ENCODE measurements at places on chromosomes 13 and 19.

- DNase-seq, result no peak
Observed at GRCh38 chr19:43581467-43581866, 5.9 kb downstream of the PINLYP start.

DNA sequence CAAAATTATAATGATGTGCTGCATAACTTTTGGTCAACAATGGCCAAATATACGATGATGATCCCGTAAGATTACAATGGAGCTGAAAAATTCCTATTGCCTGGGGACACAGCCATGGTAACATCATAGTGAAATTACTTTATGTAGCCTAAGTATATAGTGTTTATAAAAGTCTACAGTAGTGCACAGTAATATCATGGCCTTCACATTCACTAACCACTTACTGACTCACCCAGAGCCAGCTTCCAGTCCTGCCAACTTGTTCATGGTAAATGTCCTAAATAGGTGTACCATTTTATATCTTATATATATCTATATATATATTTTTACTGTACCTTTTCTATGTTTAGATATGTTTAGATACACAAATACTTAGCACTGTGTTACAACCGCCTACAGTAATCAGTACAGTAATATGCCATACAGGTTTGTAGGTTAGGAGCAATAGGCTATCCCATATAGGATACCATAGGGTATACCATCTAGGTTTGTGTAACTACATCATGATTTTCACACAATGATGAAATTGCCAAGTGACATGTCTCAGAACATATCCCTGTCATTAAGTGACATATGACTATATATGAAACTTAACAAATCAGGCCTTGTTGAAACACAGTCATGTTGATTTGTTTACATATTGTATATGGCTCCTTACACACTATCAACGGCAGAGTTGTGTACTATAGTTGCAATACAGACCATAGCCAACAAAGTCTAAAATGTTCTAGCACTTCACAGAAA is 23.7 kb downstream of the DIS3 start:
- no peak for DNase-seq

DNA sequence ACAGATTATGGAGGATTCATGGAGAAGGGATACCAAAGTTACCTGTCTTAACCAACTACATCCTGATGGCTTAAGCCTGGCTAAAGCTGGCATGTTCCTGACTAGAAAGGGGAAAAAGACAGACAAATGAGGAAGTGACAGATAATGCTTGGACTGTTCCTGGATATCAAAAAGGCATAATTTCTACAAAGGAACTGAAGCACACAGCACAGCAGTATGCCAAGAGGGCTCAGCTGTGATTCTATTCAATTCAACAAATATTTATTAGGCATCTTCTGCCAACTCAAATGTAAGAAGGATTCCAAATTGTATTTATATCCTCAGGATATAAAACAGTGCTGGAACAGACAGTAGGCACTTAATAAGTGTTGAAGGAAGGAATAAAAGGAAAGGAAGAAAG is 59.5 kb downstream of the KLF12 start:
- no peak for DNase-seq

GRCh38 chr19:30446850-30447552 is 74.8 kb downstream of the ZNF536 start:
- DNase-seq, result no peak
